ENCODE measurements at places on chromosomes 2 and 18.

- DNase-seq = peak; percentile 66
These were observed 47.0 kb upstream of the PLEKHM3 start for GRCh38 chr2:208072250-208072892.

GRCh38 chr2:54586494-54586893 lies 130.4 kb downstream of the SPTBN1 start:
- no peak for DNase-seq

DNA sequence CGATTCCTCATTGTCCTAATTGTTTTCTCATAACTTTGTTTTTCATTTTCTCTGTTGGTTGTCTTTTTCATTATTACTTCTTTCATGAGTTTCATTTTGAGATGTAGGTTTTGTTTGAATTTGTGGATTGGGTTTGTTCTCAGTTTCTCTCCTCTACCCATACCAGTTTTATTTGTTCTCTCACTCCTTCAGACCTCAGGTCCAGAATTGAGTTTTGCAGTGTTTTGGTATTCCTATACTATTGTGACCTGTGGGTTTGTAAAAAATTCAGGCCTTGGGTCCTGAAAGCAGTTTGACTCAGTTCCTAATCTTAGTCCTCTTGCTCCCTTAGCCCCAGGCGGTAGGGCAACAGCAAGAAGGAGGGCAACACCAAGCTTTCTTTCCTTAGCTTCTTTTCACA lies 28.3 kb upstream of the UBE2E3 start:
- no peak for DNase-seq

DNA sequence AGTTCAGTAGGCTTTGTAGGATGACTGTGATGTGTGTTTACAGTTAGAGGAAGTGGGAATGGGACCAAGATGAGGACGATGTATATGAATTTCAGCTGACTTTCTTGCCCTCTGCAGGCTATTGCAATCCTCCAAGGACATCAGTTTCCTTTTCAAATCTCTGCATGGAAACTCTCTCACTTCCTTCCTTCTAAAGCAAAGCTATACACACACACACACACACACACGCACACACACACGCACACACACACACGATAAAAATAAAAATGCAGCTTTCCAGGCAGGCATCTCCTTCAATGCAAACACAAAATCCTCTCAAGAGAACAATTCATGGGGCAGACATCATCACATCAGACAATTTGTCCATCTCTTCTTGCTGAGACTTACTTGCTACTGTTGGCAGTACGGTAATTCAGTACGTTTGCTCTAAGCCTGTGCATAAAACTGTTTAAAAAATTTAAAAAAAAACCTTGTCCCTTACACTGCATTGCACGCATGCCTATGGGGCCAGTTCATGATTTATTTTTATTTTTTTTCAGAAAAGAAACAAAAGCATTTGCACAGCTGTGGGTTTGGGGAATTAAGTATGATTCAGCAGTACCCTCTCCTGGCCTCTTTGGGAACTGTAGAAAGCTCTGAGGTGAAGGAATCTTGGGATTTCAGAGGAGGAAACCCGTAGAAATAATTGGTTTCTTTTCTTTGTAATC lies 27.1 kb upstream of the ICOS start:
- no peak for DNase-seq

GRCh38 chr18:76486038-76486437 lies 9.0 kb downstream of the ZNF516 start:
- no peak for DNase-seq

- no peak for DNase-seq
These were observed 193.2 kb downstream of the NDUFA10 start for GRCh38 chr2:239831861-239832489.

DNA sequence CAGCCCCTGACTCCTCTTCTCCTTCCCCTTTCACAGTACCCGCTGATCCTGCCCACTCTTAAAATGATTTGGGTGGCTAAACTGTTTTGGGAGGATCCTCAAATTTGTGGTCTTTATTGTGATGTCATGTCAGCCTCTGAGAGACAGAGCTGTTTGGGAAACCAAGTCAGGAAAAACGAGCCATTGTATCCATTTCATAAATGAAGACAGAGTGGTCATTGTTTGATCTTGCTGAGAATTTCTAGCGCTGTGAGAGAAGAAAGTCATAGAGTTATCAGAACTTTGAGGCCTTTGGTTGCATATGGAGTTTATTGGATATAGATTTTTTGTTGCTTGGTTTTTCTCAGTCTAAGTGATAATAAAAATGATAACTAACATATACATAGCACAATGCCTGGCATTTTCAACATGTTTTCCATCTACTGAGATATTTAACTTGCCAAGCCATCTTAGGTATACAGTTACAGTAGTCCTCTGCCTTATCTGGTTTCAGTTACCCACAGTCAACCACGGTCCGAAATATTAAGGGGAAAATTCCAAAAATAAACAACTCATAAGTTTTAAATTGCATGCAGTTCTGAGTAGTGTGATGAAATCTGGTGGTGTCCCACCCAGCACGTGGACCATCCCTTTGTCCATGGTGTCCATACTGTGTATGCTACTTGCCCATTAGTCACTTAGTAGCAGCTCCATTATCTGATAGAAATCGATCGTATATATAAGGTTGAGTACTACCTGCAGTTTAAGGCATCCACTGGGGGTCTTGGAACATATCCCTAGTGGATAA lies 105.0 kb upstream of the RASGRP3 start:
- DNase-seq = no peak

GRCh38 chr2:67095121-67095520 lies 302.0 kb upstream of the ETAA1 start:
- DNase-seq = no peak

DNA sequence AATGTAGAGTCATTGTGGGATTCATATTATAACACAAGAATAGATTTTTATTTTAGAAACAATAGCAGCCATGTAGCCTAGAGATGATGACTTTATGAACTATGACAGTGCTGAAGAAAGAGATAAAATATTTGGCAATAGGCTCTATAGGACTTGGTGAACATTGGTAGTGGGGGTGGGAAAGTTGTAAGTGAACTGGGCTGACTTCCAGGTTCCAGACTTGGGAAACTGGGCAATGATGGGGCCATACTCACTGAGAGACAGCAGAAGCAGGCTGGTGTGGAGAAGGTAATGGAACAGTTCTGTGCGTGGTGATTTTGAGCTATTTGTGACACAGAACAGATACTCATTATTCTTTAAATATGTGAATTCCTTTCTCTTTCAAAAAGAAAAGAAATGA lies 470.3 kb upstream of the HNRNPA3 start:
- no peak for DNase-seq

GRCh38 chr2:239292959-239293774 lies 107.7 kb downstream of the HDAC4 start:
- DNase-seq = no peak

- DNase-seq = no peak
These were observed 192.2 kb downstream of the TSN start for GRCh38 chr2:121947674-121948073.

GRCh38 chr2:221571025-221571550 lies 1.0 kb downstream of the EPHA4 start:
- peak; percentile 53 for DNase-seq

DNA sequence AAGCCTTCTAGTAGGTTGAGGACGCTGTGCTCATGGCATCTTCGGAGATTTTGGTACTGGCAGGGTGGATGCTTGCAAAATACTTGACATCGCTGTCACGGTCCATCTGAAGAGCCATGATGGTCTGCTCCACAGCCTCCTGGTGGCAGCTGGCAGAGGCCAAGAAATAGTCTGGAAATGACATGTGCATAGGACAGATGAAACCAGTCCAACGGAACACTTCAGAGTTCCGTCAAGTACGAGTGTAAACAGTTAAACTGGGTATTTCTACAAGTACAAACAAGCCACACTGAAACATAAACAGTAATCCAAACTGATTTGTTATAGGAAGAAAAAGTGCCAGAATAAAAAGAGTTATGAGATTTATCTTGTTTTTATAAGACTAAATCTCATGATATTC lies 66.6 kb downstream of the PPP4R1 start:
- DNase-seq = no peak

GRCh38 chr2:231169488-231169887 lies 28.9 kb upstream of the ARMC9 start:
- DNase-seq = no peak

DNA sequence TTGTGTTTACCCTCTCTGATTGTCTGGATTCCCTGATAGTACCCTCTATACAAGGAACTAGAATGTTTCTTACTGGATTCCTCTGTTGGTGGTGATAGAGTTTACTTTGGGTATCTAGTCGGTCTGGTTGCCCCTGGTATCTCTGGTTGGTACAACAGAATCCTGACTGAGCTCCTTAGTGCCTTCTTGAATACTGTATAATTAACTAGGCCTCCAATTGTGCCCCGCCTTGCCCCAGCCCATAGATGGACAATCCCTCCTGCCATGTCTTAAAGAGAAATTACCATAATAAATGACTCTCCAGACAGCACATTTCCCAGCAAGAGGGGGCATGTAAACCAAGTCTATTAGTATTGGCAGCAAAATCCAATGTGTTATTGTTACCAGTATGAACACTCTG lies 2.3 kb downstream of the SCN1A start:
- no peak for DNase-seq

DNA sequence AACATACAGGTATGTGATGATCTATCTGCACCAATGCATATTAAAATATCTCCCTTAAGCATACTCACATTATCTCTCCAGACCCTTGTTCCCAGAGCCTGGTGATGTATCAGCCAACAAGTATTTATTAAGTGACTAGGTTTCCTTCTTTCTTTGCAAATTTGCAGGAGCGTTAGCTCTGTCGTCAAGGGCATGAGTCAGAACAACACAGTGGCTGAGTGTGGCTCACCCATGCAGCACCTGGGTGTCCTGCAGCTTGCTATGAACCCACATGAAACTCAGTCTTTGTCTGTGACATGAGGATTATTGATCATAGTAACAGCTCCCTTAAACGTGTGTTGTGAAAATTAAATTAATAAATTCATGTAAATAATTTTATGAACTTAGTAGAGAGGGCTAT lies 96.6 kb downstream of the PIEZO2 start:
- DNase-seq = no peak

DNA sequence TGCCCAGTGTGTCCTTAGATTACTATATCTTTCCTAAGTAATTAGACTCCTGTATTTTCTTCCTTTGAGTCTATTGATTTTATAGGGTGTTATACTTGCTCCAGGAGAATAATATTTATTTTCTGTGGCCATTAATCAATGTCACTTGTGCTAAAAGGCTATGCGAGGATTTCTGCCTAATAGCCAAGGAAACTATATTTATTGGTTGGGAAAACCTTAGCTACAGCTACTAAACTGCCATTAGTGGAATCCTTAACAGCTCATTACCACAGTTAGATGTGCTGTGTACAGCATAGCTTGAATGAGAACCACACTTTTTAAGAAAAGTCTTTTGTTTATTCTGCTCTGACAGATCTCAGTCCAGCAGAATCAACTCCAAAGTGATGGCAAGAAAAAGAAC lies 537.3 kb downstream of the ERBB4 start:
- DNase-seq = no peak

DNA sequence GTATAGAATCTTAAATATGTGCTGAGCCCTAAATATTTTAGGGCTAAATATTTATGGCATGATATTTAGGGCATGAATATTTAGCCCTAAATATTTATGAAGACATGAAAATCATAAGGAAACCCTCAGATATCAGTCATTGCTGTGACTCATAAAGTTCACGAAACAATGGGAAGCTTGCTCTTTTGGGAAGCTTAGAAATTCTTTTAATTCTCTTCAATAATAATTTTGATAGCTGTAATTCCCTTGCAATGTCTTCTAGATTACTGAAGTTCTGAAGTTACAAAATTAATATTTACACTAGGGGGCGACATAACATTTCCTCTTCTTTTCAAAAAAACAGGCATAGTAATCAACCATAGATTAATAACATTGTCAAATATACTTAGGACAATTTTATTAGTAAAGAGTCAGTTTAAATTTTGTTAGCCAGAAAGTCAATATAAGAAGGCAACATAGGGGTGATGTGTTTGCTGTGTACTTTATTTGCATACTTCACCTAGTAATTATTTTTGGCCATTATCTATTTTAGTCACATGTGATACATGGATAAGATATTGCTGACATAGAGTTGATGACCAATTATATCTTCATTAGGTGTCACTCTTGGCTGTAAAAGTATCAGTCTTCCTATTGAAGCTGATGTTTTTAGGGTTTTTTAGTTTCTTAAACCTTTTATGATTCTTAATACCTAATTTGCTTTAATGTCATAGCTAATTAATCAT lies 13.2 kb downstream of the ZNF804A start:
- DNase-seq = no peak

DNA sequence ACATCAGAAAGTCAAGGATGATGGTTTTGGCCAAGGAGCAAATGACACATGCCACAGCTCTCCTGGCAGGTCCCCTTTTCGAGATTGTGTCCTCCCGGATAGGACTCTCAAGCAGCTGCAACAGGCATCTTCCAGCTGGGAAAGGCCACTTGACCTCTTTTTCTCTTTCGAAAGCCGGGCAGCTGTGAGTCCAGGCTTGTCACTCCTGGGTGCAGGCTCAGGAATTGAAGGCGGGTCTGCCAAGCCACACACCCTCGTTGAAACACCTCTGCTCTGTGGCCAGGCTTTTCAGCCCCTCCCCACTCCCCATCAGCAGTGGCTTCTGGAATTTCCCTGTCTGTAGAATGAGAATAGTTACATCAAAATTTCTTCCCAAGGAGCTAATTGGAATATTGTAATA lies 98.0 kb downstream of the CCDC138 start:
- no peak for DNase-seq

GRCh38 chr2:131475831-131476230 lies at the start of gene TUBA3D:
Gene TUBA3D, plus strand, starts transcription at chr2:131476119. Its CDS starts 81 bp downstream, at chr2:131476200.
- no peak for DNase-seq

DNA sequence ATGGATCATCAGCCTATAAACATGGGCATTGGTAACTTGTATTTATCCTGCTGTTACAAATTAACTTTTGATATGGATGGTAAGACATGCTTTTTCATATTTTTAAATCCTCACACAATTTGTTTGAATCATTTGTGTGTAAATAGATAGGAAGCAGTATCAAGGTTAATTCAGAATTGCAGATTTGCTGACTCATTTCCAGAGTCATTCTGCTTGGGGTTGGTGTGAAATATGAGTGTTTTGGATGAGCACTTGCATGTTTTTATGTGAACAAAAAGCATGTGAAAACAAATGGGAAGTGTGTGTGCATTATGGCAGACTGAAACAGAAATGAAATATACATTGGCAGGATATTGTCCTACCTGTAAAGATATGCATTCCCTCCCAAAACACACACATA lies 11.8 kb downstream of the CCDC85A start:
- no peak for DNase-seq

GRCh38 chr2:212677466-212677865 lies 138.9 kb upstream of the ERBB4 start:
- DNase-seq = no peak

- DNase-seq = no peak
These were observed 124.7 kb downstream of the ACKR3 start for GRCh38 chr2:236694146-236694888.
